ENCODE measurements at places on chromosomes 1 and 21.
A peak's percentile ranks its signal among the peaks of the same experiment; 100 is the strongest.

- DNase-seq: no peak
These were observed 433.4 kb upstream of the CAMK1G start for GRCh38 chr1:209150114-209150513.

- DNase-seq: no peak
These were observed 27.8 kb downstream of the TMEM53 start for GRCh38 chr1:44646261-44647110.

DNA sequence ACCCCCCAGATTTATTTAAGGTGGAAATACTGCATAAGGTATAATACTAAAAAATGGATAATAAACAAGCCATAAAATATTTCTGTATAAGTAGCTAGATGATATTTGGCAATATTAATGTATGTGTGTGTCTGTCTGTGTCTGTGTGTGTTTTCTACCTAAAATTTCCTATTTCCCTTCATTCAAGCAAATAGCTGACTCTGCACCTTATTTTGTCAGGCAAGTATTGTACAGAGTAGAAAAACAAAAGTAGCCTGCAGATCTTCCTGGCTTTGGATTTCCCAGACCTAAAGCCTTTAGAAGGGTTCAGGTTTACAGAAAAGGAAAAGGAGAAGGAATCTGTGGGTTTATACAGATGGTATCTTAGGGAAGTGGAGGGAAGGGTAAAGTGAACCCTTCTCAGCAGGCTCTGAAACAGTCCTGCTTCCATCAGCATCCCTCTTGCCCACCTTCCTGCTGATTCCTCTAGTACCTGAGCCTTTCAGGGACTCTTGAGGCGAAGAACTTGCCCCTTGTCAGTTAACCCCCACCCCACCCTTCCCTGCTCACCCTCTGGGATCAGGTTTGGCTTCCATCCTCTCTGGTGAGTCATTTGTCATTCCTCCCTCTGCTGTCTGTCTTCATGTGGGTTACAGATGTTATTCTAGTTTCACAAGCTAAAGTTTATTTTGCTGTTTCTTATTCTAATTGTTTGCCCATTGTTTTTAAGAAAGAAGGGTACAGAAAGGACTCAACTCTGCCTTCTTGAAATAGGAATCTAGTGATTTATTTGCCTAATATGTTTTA is 21.7 kb upstream of the RGS16 start:
- no peak for DNase-seq

- DNase-seq: no peak
These were observed 124.2 kb upstream of the LYPLAL1 start for GRCh38 chr1:219049501-219049900.

- DNase-seq: no peak
These were observed 748 bp upstream of the FAM78B start for GRCh38 chr1:166167572-166167925.

- DNase-seq: no peak
These were observed 955.7 kb downstream of the TTLL7 start for GRCh38 chr1:83043244-83043643.

GRCh38 chr1:204567071-204567470 is 50.9 kb downstream of the MDM4 start:
- no peak for DNase-seq

DNA sequence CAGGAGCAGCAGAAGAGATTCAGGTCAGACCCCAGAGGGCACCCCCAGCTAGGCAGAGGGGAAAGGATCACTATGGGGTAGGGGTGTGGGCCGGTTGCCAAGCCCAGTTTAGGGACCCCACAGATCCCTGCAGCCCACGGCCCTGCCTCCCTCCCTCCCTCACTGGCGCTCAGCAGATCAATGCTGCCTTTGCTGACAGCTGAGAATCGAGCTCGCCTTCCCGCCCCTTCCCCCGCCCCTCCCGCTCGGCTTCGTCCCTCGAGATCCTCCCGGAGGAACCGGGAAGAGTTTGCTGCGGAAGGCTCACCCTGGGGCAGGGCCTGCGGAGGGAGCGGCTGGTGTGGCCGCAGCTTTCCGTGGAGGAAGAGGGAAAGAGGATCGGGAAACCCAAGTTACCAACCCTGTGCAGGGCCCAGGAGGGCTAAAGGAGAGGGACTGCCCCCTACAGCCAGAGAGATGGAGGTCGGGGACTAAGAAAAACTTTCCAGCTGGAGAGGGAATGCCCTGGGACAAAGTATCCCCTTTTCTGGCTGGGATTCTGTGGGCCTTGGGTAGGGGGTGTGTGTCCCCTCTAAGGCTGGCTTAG is 1.1 kb upstream of the KCNQ4 start:
- DNase-seq: no peak

DNA sequence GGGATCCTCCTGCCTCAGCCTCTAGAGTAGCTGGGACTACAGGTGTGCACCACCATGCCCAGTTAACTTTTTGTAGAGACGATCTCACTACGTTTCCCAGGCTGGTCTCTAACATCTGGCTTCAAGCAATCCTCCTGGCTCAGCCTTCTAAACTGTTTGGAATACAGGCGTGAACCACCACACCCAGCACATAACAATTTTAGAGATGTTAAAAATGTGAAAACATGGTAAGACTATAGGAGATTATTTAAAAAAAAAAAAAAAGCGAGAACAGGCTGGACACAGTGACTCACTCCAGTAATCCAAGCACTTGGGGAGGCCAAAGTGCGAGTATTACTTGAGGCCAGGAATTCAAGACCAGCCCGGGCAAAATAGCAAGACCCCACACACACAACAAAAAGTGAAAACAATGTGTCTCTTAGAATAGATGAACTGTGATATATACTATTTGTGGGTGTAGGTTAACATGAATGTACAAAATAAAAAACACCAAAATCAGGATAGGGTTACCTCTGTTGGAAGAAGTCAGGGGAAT is 19.6 kb downstream of the CCDC18 start:
- no peak for DNase-seq

DNA sequence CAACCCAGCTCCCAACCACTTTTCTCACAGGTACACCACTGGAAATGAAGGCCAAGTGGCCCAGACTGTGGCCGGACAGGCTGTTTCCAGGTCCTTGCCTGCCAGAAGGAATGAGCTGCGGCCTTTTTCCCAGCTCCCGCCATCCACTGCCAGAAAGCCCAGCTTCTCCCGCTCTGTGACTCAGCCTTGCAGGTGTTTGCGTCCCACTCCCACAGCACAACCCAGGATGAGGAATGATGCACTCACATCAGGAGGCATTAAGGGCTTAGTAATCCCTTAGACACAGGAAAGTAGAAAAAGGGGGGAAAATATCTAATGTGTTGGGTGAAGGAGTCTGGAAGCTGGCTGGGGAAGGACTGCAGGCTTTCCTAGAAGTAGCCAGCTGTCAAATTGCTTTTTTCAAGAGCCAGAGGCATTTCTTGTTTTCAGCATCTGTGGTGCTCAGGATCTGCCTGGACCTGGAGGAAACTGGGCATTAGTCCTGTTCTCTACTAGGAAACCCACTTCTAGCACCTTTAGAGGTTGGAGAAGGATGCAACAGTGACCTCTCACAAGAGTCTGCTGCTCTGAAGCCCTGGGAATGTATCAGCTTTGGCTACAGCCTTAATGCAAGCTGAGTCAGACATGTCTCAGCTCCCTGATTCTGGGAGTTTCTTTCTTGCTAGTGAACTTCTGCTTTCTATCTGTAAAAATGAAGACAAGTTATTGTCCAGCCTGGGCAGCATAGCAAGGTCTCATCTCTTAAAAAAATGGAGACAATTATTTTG is 13.2 kb upstream of the MAP1LC3C start:
- no peak for DNase-seq

GRCh38 chr1:99755664-99756063 is 10.8 kb downstream of the FRRS1 start:
- no peak for DNase-seq

GRCh38 chr1:111948209-111949171 is 41.0 kb downstream of the KCND3 start:
- DNase-seq: peak; percentile 86

DNA sequence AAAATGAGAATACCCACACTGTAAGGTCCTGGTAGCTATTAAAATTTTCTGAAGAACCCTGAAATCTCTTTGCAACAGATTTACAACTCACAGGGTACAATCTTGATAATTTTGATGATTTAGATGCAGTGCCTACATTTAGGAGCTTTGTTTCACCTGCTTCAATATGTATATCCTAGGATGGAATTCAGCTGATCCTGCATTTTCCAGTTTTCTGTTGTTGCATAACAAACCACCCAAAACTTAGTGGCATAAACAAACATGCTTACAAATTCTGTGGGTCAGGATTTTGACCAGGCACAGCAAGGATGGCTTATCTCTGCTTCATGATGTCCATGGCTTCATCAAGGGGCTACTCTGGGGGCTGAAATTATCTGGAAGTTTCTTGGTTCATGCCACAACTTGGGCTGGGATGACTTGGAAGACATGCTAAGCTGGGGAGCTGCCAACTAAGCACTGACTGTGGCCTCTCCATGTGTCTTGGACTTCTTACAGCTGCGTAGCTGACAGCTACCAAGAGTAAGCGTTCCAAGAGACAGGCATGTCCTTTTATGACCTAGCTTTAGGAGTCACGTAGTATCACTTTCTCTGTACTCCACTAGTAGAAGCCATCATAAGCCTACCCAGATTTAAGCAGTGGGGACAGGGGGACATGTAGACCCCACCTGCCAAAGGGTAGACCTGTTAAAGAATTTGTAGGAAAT is 108.5 kb downstream of the CACHD1 start:
- DNase-seq: no peak

DNA sequence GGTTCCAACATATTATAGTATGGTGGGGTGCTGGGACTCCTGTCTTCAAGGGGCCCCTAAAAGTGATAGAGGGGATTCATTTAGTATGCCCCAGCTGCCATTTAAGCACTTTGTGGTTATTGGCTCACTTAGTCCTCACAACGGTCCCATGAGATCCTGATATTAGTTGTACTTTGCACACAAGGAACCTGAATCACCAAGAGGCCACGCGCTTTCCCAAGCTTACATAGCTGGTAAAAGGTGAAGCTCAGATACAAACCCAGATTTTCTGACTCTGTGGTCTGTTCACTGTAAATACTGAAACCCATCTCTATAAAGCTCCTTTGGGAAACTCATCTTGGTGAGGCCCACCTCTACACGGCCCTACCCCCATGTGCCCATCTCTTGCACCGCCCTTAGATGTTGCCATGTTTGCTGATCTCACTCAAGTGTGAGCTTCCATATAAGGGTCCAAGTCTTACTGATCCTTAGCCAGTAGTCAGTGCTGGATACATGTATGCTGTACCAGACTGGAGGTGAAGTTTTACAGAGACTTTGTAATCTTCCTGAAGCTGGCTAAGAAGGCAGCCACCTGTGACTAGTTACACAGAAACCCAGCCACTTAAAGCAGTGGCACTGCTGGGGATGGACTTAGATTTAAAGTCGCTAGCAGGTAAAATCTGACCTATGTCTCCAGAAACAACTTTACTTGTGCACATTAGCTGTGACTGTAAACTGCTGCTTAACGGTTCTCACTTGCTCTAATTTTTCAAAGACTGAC is 124.4 kb upstream of the HOOK1 start:
- no peak for DNase-seq

- no peak for DNase-seq
These were observed 262.9 kb upstream of the CACYBP start for GRCh38 chr1:174736831-174737230.

- no peak for DNase-seq
These were observed 169.3 kb upstream of the USP25 start for GRCh38 chr21:15560383-15561056.

GRCh38 chr1:58422436-58422835 is 124.1 kb downstream of the OMA1 start:
- DNase-seq: no peak

DNA sequence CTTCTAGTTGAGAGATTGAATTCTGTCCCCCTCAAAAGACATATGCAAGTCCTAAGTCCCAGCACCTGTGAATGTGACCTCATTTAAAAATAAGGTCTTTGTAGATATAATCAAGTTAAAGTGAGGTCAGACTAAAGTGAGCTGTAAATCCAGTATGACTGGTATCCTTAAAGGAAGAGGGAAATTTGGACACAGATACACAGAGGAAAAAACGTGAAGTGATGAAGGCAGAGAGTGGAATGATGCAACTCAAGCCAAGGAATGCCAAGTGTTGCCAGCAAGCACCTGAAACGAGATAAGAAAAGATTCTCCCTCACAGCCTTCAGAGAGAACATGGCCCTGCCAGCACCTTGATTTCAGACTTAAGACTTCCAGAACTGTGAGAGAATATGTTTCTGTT is 444.7 kb upstream of the VAMP3 start:
- DNase-seq: no peak

- peak; percentile 62 for DNase-seq
These were observed 12.3 kb downstream of the COLGALT2 start for GRCh38 chr1:184025242-184025675.

DNA sequence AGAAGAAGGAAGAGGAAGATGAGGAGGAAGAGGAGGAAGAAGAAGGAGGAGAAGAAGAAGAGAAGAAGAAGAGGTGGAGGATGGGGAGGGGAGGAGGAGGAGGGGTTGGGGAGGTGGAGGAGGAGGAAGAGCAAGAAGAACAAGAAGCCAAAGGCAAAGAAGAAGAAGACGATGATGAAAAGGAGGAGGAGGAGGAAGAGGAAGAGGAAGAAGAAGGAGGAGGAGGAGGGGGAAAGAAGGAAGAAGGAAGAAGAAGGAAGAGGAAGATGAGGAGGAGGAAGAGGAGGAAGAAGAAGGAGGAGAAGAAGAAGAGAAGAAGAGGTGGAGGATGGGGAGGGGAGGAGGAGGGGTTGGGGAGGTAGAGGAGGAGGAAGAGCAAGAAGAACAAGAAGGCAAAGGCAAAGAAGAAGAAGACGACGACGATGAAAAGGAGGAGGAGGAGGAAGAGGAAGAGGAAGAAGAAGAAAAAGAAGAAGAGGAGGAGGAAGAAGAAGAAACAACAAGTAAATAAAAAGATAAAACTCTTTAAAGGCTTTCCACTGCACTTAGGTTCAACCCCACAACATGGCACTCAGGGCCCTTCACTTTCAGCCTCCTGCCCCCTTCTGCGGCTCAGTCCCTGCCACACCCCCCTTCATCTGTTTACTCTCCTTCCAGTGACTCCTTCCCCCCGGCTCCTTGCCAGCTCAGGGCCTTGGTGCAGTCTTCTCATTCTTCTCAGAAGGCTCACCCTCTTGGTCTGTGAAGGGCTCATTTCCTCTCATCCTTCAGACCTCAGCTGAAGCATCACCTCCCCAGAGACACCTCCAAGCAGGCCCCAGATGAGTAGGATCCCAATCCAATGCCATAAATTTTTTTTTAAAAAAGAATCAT is 114.0 kb downstream of the KCNN3 start:
- DNase-seq: no peak
